NCI-H1417 treated with DMSO at 0.1 percent for 48 hours (cell line): ENCODE measurements at places on chromosomes 16 and 17.

GRCh38 chr17:79279320-79279719 is 204.7 kb downstream of the ENGASE start:
- DNase-seq, result no peak

DNA sequence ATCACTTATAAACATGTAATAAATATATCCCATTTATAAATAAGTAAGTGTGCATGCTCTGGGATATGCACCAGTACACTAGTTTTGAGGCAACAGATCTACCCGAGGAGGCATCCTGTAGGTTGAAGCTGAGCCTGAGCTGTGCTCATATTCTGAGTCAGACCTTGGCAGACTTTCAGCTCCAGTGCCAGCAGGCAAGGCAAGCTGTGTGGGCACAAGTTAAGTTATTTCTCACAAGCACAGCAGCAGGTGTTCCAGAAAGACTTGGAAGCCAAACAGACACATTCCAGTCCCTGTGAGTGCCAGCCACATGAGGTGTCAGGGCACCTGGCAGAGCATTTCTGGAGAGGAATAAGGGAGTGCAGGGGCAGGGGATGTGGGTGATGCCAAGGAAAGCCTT is 1.3 kb upstream of the CLEC19A start:
- no peak for DNase-seq

DNA sequence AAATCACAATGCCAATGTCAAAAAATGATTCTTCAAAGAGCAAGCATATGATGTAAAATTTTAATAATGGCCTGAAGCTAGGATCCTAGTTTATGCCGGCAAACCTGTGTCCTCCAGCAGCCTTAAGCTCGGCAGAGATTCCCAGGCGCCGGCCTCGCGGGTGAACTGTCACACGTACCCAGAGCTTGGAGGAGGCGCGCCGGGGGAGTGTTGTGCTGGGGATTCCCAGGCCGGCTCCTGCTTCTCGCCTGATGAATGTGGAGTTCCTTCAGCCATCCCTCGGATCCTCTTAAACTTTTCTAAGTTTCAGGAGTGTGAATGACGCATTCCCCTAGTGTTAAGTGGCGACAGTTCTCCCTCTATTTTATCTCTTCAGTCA is 19.1 kb upstream of the NTN1 start:
- DNase-seq, result no peak

- DNase-seq, result no peak
Measured at GRCh38 chr17:50647187-50647586, 12.5 kb downstream of the ABCC3 start.

DNA sequence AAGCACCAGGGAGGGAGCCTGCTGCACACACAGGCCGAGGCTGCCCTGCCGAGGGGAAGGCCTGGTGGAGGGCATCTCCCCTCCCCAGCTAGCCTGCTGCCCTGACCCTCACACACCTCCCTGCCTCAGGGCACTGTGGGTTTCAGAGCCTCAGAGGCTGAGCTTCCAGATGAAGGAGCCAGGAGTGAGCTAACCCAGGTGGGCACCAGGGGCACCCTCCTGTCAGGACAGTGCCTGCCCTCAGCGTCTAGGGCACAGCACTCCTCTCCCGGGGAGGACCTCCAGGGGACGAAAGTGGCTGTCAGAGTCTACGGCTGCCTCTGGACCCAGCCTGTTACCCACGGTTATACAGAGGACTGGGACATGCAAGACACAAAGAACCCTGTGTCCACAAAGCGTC is 22.8 kb upstream of the DLX4 start:
- DNase-seq, result no peak

- DNase-seq, result no peak
Measured at GRCh38 chr17:41404024-41404671, 6.7 kb upstream of the KRT31 start.

- no peak for DNase-seq
Measured at GRCh38 chr16:27529962-27530361, 19.8 kb downstream of the GTF3C1 start.

DNA sequence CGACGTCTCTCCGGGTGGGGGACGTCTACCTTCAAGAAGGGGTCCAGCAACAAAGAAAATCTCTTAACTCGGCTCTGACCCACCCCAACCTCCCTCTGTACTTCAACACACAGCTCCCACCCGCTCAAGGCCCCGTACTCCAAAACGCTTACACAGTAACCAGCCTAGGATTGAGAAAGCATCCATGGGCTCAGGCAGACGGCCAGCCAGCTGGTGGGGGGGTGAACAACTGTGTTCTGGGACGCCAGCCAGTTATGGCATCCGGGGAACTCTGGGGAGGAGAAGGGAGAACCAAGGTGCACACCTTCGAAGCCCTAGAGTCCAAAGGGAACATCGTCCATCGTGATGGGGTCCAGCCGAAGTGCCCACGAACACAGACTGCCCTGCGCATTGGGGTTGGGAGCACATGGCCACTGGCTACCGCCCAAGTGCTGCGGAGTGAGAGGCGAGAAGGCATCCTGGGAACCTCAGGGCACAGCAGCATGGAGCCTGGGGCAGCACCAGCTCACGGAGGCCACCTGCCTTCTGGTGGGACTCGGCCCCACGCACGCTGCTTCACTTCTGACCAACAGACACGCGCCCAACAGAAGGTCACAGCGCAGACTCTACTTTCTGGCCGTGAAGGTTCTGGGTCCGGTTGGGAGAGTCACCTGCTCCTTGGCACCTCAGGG is 14.3 kb downstream of the SLC16A3 start:
- no peak for DNase-seq

- peak; percentile 4 for DNase-seq
Measured at GRCh38 chr17:21457051-21458026, 81.2 kb downstream of the KCNJ12 start.

DNA sequence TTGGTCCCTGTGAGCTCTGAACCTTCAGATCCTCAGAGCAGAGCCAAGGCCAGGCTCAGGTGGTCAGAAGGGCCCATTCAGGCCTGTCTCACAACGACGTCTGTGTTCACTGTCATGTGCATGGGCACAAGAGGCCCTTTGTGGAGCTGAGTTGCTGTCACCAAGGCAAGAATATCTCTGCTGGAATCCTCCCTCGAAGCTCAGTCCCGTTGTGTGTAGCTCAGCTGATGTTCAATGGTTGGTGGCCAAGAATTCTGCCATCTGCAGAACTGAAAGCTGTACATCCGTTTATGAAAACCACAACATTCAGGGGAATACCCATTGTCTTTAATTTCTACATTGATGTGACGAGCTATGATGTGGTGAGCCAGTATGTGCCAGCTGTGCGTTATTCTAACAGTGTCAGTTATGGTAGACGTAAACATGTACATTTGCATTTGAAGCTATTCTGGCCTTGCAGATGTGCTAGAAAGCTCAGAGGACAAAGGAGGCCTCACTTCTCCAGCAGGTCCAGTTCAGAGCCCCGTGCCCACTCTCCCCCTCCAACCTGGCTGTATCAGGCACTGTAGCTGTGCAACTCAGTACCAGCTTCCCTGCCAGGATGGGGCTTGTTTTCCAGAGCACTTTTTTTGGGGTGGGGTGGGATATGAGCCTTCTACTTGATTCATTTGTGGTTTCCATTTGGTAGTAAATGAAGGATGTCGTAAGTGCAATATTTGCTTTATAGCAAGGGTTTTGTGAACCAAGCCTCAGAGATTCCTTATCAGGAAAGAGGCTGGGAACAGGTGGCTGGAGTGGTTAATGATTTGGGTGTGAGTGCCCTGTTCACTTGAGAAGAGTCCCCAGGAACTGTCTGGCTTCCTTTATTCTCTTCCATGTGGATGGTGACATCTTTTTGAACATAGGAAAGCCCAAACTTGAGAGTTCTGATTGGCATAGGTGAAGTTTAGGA is 56.1 kb downstream of the B9D1 start:
- no peak for DNase-seq

DNA sequence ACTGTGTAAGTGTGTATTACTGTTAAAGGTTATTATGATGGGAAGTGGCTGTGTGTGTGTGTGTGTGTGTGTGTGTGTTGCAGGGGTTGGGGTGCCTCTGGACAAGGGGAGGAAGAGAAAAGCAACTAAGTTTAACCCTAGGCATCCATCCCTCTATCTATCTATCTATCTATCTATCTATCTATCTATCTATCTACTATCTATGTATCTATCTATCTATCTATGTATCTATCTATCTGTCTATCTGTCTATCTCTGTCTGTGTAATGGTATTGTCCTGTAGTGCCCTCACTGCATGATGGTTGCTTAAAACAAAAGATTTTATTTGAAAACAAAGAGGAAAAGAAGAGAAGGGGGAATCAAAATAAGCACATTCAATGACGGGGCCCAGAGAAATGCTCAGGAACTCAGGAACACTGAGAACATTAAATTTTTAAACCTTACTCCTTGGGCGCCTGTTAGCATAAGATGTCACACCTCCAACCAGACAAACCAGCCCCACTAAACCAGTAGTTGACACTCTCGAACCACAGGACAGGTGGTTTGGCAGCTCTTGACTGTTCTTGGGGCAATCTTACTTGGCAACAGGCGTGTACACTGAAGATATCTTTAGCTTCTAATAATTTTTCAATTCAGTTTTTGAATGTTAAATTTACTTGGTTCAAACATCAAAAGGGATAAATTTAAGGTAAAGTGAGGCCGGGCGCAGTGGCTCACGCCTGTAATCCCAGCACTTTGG is 5.1 kb upstream of the RPL26 start:
- DNase-seq, result no peak

DNA sequence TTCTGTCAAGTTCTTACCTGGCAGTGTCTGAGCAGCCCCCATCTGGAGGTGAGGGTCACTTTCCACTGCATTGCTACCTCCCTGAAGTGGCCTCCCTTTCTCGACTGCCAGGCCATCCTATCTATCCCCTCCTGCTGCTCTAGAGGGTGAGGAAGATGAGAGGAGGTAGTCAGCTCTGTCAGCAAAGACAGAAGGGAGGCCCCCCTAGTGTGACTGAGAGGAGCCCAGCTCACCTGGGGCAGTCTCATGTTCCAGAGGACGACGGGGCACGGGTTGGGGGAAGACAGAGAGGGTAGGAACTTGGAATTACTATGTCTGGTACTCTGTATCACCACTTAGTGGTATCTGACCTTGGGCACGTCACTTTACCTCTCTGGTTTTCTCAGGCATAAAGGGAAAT is 22.0 kb downstream of the MYO19 start:
- no peak for DNase-seq

DNA sequence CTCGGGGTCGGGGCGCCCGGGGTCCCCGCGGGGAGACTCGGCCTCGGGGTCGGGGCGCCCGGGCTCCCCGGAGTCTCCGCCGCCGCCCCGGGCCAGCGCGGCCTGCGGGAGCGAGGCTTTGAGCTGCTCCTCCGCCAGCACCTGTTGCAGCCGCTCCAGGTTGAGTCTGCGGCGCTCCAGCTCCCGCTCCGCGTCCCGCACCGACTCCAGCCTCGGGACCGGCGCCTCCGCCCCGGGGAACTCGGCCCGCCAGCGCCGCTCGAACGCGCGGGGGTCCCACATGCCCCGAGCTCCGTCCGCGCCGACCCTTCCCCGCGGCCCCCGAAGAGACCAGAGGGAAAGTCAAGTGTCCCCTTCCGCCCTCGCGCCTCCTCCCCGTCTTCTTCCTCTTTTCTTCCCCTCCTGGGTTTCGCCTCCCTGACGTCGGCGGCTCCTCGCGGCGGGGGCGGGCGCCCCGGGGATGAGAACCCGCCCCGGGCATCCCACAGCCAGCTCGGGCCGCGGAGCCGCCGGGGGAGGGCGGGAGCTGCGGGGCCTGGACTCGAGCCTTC is 40.8 kb upstream of the BHLHA9 start:
- no peak for DNase-seq

DNA sequence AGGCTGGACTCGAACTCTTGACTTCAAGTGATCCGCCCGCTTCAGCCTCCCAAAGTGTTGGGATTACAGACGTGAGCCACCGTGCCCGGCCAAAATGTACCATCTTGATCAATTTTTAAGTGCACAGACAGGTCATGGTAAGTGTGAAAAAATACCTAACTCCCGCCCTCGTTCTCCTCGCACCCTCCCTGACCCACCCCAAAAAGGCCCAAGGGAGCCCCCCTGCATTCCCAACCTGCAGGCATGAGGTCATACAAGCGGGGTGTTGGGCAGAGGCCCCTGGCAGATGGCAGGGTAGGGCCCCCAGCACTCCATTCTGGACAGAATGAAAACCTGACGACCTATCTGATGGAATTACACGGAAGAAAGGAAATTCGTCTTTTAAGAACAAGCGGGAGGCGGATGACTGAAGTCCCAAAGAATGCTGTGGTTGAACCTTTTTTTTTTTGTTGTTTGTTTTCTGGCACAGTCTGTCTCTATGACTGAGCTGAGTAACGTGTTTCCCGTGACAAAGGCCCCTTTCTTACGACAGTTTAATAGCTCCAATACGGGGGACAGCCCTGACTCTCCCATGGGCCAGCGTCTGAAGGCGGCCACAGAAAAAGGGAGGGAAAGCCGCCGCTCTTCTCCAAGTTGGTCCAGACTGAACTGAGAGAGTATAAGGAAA is 376.4 kb downstream of the SLC39A11 start:
- DNase-seq, result no peak

- DNase-seq, result no peak
Measured at GRCh38 chr16:74221828-74222227, 74.8 kb upstream of the PSMD7 start.

DNA sequence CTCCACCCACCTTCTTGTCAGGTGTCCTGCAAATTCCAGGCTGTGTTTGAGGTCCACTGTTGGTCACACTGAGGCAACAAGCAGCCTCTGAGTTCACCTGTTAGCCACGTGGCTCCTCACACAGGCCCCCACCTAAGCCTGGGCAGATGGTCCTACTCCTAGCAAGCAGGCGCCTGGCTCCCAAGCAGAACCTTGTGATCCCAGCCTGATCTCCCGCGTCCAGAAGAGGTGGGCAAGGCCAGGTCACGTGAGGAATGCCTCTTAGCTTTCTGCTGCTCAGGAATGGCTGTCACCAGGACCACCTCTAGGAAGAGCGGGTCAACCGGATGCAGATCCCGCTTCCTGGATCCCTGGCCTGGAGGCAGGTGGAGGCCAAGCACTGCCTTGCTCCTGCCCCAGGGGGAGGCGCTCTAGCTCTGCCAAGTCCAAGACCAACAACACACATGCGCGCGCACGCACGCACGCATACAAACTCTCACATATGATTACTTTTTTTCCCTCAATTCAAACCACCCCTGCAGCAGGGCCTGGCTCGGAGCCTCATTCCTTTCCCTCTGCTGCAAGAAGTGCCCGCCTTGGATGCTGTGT is 9.5 kb downstream of the CYB561 start:
- DNase-seq, result no peak

DNA sequence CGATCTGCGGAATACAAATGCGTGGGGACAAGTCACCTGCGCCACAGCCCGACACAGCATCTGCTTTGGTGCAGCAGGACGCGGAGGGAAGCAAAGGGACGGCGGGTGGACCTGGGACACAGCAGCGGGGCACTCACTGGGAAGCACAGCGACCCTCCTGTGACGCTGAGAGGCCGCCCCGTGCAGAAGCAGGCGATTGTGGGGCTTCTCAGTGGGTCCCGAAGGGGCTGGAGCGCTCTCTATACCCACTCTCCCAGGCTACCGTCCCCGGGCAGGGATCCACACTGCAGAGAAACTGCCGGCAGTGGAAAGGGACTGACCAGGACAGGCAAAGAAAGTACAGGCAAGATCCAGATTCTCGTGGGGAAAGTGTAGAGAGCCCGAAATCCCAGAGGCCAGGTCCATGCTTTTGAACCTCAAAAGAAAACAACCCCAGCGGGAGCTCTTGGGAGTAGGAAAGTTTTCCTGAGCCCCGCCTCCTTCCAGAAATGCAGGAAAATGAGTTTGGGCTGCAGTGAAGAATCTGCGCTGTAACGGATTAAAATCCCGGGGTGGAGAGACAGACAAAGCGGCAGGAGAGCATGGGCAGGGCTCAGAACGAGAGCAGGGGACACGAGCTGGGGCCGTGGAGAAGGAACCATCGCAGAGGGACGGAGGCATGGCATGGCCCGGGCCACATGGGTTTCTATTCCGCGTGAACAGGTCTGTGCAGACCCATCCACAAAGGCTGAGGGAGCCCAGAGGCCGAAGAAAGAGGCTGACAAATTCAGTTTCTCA is 12.7 kb downstream of the COX4I1 start:
- no peak for DNase-seq

- DNase-seq, result no peak
Measured at GRCh38 chr17:70365091-70365583, 195.8 kb downstream of the KCNJ2 start.
